ENCODE measurements at places on chromosomes 4 and X.

DNA sequence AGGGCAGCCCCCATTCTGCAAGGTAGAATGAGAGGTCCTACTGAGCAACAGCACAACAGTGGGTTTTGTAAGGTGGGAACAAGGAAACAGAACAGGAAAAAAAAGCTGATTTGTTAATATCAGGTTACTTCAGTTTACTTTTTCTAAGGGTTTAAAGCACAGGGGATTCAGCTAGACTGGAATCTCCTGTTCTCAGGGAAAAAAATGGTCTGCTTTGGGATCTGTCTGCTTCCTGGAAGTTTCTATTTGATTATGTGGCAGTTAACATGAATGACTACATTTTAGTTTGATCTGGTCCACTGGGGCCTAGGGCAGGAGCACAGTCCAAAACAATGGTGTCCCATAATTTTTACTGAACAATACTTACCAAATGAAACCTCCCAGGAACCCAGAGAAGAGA lies 104.6 kb downstream of the FBXW7 start:
- DNase-seq, result no peak

GRCh38 chr4:151604238-151604637 lies 156.6 kb downstream of the GATB start:
- peak; percentile 20 for DNase-seq

- DNase-seq, result no peak
Observed at GRCh38 chrX:53990171-53990570, 54.1 kb downstream of the PHF8 start.

- DNase-seq, result peak; percentile 2
Observed at GRCh38 chr4:166493924-166494345, 620.9 kb downstream of the TLL1 start.

DNA sequence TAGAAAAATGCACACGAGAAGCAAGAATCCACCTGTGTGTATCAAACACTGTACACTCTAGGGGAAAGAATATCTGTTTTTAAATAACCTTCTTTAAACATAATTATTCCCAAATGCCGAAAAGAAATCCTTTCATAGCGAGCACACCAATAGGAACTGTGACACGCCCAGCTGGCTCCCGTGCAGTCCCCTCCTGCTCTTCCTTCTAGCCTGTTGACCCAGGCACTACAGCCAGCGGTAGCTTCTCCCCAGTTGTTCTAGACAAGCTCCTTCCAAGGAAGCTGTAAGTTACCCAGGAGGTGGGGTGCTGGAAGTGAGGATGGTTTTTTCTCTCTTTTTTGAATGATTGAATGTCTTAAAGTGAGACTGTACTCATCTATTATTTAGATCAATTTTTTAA lies 19.5 kb upstream of the NOCT start:
- DNase-seq, result no peak

DNA sequence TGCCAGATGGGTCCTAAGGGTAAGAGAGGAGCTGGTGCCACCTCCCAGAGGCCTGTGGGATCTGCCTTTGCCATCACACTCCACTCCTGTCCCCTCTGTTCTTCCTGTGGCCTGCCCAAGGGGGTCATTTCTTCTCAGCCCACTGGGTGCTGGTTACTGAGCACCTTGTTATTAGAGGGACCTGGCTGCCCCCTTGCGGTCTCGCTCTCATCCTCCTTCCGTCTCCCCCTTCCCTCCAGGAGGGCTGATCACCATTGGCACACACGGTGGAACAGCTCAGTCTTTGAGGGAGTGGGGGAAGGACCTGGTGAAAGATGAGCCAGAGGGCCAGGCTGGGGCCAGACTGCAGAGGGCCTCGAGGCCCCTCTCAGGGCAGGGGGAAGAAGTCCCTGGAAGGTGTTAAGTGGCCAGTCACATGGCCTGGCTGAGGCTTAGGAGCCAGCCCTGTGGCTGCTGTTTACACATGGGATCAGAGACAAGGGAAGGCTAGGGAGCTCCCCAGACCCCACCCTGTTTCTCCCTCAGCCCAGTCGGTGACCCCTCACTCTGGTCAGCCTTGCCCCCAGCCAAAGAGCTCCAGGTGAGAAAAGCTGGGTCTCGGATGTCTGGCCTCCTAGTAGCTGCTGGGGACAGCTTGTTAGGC lies 68.1 kb downstream of the MTMR1 start:
- no peak for DNase-seq

- DNase-seq, result no peak
Observed at GRCh38 chr4:105155426-105155825, 8.8 kb downstream of the TET2 start.

- peak; percentile 24 for DNase-seq
Observed at GRCh38 chr4:532588-533317, 33.7 kb downstream of the PIGG start.

DNA sequence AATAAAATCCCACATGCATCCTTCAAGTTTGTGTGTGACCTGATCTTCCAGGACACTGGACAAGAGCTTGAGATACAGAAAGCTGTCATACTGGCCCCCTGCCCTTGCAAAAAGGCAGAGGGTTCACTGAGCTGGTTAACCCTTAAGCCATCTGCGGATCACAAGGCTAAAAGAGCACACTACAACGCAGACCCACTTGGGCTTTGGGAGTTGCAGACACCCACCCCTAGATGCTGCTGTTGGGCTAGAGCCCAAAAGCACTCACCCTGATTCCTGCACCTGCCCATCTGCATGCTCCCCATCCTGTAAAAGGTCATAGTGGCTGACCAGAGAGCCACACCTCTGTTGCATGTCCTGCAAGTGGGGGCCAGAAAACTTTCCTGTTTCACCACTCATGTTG lies 51.1 kb downstream of the TXK start:
- no peak for DNase-seq

- no peak for DNase-seq
Observed at GRCh38 chrX:122641136-122641535, 542.9 kb upstream of the GRIA3 start.

GRCh38 chr4:118141240-118141639 lies 107.0 kb downstream of the NDST3 start:
- no peak for DNase-seq

GRCh38 chrX:103405009-103405333 lies 28.6 kb downstream of the BEX3 start:
- no peak for DNase-seq

DNA sequence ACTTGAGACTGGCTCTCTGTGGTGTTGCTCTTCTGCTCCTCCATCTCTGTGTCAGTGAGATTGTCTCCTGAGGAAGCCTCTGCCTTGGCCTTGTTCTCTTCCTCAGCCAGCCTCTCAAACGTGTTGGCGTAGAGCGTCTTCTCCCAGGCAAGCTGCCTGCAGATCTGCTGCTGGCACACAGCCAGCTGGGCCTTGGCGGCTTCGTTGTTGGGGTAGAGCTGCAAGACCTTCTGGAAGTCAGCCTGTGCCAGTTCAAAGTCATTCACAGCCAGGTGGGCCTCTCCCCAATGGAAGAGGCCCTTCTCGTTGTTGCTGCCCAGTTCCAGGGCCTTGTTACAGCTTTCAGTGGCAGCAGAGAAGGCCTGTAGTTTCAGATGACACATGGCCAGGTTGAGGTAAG lies 159.1 kb downstream of the NDST3 start:
- no peak for DNase-seq

DNA sequence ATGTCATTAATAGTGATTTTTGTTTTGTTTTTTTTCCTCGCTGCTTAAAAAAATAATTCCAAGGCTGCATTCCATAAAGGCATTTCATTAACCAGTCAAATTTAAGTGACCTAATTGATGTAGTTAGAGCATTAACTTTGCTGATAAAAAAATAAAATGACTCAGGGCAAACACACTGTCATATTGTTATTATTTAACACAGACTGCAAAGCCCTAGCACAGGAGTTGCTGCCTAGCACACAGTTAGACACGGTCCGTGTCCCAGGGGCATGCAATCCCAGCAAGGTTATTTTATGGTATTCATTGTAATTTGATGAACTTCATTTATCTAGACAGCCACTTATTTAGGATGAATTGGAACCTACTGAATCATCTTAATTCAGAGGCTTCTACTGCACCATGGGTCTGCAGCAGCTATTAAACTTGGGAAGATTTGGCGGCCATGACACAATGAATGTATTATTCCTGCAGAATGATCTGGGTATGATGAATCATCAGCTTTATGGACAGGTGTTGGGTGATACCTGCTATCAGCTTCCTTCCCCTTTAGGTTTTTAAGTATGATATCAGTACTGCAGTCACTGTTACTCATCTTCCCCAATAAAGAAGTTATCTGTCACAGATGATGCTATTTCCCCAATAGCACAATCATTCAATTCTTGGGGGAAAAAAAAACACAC lies 182.7 kb downstream of the PPARGC1A start:
- DNase-seq, result no peak

- no peak for DNase-seq
Observed at GRCh38 chr4:186400676-186401075, 134.7 kb downstream of the F11 start.

- no peak for DNase-seq
Observed at GRCh38 chr4:112593438-112594133, 43.1 kb downstream of the ZGRF1 start.

GRCh38 chrX:41802958-41803357 lies 79.0 kb downstream of the GPR82 start:
- DNase-seq, result no peak

GRCh38 chr4:143773998-143774895 lies 73.8 kb upstream of the FREM3 start:
- DNase-seq, result peak; percentile 3

GRCh38 chr4:19636451-19636850 lies 615.3 kb upstream of the SLIT2 start:
- no peak for DNase-seq

DNA sequence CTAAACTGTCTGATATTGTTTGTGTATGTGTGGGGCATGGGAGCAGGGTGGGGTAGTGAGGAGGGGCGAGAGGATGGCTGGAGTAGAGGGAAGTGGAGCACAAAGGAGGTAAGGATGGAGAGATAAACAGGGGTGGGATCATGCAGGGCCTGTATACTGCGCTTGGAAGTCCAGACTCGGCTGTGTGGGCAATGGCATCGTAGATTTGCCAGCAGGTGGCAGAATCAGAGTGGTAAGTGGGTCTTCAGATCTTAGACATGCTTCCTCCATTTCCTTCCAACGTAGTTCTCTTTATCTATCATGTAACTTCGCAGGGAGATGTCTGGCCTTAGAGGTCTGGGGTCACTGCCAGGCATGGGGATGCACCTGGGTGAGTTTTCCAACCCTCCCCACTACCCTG lies 155.5 kb downstream of the PDGFRA start:
- no peak for DNase-seq

GRCh38 chr4:39933671-39934590 lies 43.8 kb downstream of the PDS5A start:
- DNase-seq, result peak; percentile 21

- no peak for DNase-seq
Observed at GRCh38 chr4:104425948-104426347, 68.7 kb downstream of the CXXC4 start.

DNA sequence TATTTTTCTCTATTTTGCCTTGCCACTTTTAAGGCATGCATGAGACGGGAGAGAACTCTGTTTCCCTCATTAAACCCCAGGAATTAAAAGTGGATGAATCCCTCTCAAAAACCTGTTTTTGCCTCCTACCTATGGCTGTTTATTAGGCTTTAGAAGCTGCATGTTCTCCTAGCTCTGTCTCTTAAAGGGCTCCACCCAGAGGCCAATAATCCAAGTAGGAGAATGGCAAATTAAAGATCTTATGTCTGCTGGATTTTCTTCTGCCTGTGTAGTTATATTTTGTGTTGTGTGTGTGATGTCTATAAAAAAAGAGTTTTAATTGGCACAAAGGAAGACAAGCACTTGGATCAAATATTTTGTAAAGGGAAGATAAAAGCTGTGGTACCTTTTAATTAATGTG lies 32.4 kb downstream of the MAGEC1 start:
- DNase-seq, result no peak

GRCh38 chr4:68342134-68342533 lies 7.8 kb downstream of the YTHDC1 start:
- DNase-seq, result peak; percentile 19

- no peak for DNase-seq
Observed at GRCh38 chr4:100516225-100516624, 1.6 kb downstream of the EMCN start.

GRCh38 chr4:27790911-27791310 lies 930.3 kb downstream of the STIM2 start:
- no peak for DNase-seq

DNA sequence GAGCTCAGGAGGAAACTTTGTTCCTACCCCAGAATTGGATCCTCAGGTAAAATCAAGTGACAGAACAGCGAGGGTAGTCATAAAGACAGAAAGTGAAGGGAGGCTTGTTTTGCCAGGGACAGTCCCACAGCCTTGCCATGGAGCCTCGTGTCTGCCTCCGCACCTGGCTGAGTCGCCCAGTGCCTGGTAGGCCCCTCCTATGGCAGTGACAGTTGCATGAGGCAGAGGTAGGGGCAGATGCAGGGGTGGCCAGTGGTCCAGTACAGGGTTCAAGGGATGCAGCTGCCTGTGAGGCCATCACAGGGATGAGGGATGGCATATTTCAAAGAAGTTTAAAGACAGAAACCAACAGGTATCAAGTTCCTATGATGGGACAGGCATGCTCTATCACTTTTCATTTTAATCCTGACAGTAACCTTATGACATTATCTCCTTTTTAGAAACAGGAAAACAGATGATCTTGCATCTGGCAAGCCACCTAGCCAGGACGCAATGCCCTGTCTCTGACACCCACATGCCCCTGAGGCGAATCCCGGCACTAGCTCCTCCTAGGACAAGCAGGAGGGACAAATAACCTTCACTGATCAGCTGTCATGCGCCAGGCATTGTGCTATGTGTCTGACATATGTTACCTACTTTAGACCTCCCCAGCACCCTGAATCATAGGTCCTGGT lies 127.4 kb upstream of the ENPP6 start:
- no peak for DNase-seq

DNA sequence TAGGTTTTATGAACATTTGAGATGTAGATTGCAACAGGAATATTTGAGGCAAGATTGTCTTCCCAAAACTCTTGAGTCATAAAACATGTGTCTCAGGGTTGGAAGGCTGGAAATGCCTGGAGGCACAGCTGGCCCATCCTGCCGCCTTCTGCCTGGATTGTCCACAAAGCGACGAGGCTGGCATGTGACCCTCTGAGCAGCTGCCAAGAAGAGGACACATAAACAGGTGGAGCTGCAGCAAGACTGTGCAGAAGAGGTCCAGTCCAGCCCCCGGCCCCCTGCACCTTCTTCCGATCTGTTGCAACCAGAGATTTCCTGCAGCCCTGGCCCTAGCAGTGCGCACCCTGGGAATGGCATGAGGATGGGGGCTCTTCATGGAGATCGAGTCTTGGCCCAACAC lies 101.9 kb upstream of the BCOR start:
- DNase-seq, result no peak

DNA sequence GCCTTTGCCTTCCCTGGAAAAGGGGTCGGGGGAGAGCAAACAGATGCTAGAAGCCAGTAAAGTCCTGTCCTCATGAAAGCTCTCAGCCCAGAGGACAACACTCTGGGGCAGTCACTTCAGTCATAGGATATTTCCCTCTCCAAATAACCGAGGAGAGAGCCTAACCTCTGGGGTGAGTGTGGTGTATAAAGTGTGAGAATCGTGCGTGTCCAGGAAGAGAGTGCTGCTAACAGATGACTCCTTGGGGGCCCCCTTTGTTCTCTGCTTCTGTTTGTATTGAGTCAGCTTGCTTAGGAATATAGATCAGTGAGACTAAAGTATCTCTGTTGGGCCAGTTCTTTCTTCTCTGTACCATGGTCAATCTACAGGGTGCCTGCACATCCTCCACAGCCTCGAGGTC lies 247.2 kb downstream of the PALLD start:
- peak; percentile 51 for DNase-seq
